A549 treated with AZD2906 at 1 μM for 4 hours (cell line): ENCODE measurements at places on chromosomes 4 and X. TPM values are rescaled to one million over a fixed set of nuclear protein-coding genes. Genes with fewer than 3 reads are reported as not detected.

TIMM17B gene
- total RNA-seq: 84.3 to 117 TPM (median 106 TPM) in 5 replicates

IL15 gene
- total RNA-seq: 12.3 to 15.6 TPM (median 13.9 TPM) in 5 replicates

FAM53A gene
- 0.44 to 1.1 TPM (median 1.00 TPM) in 5 replicates for total RNA-seq

RBM47 gene
- 24.1 to 31.9 TPM (median 29.2 TPM) in 5 replicates for total RNA-seq

ITM2A gene
- 0.06 to 0.15 TPM (median 0.10 TPM) in 3 of 5 replicates, not detected in the others for total RNA-seq

MYOZ2 gene
- not detected in 5 replicates for total RNA-seq

NDST3 gene
- total RNA-seq: not detected in 5 replicates

GLOD5 gene
- total RNA-seq: not detected in 5 replicates

CT45A1 gene
- total RNA-seq: 0.07 TPM in 1 of 5 replicates, not detected in the others

IDH3G gene
- 61.9 to 65.9 TPM (median 63.5 TPM) in 5 replicates for total RNA-seq

PHOX2B gene
- total RNA-seq: 0.02 to 0.03 TPM in 2 of 5 replicates, not detected in the others

CHST7 gene
- 29.1 to 48.8 TPM (median 44.8 TPM) in 5 replicates for total RNA-seq

SPANXA2 gene
- 0.17 to 0.24 TPM in 2 of 5 replicates, not detected in the others for total RNA-seq

GATA1 gene
- not detected in 5 replicates for total RNA-seq

GPR78 gene
- total RNA-seq: 0.03 to 0.06 TPM in 2 of 5 replicates, not detected in the others

GPM6B gene
- total RNA-seq: 0.24 to 0.61 TPM (median 0.39 TPM) in 5 replicates

H2AZ1 gene
- 638 to 719 TPM (median 663 TPM) in 5 replicates for total RNA-seq

ANKRD37 gene
- total RNA-seq: 2.4 to 3.6 TPM (median 3.0 TPM) in 5 replicates

GYPE gene
- not detected in 5 replicates for total RNA-seq

ZNF157 gene
- total RNA-seq: 0.03 to 0.04 TPM in 2 of 5 replicates, not detected in the others
